A549 treated with dexamethasone at 1 μM for 4 hours (cell line): ENCODE measurements at places on chromosomes 2 and 18. TPM values are rescaled to one million over a fixed set of nuclear protein-coding genes. Genes with fewer than 3 reads are reported as not detected.

The MYOM1 gene
- 0.07 to 0.30 TPM (median 0.25 TPM) in 5 replicates for total RNA-seq

The SPHKAP gene
- 0.01 TPM in 1 of 5 replicates, not detected in the others for total RNA-seq

The NOL4 gene
- total RNA-seq = not detected in 5 replicates

The ATP6V1C2 gene
- 0.11 to 0.37 TPM (median 0.14 TPM) in 5 replicates for total RNA-seq

The DSC2 gene
- 0.64 to 1.1 TPM (median 1.0 TPM) in 5 replicates for total RNA-seq

The RAPH1 gene
- total RNA-seq = 6.3 to 10.3 TPM (median 8.7 TPM) in 5 replicates

The TMEM200C gene
- total RNA-seq = not detected in 5 replicates

The HOXD11 gene
- total RNA-seq = 5.1 to 6.3 TPM (median 5.8 TPM) in 5 replicates

The C2orf74 gene
- total RNA-seq = 16.0 to 19.7 TPM (median 16.3 TPM) in 5 replicates

The IL1F10 gene
- not detected in 5 replicates for total RNA-seq

The SERPINB13 gene
- total RNA-seq = not detected in 5 replicates

The DNAJC5G gene
- total RNA-seq = not detected in 5 replicates

The SMC6 gene
- 24.8 to 37.4 TPM (median 31.1 TPM) in 5 replicates for total RNA-seq

The DOK1 gene
- total RNA-seq = 3.5 to 5.2 TPM (median 4.4 TPM) in 5 replicates

The GPBAR1 gene
- 0.17 to 0.59 TPM (median 0.49 TPM) in 5 replicates for total RNA-seq

The ETAA1 gene
- 8.5 to 10.4 TPM (median 10.0 TPM) in 5 replicates for total RNA-seq

The GNLY gene
- total RNA-seq = 0.21 to 0.44 TPM (median 0.30 TPM) in 5 replicates

The EFEMP1 gene
- total RNA-seq = 31.3 to 48.7 TPM (median 48.1 TPM) in 5 replicates

The GREB1L gene
- total RNA-seq = 3.5 to 7.5 TPM (median 5.3 TPM) in 5 replicates

The BMPR2 gene
- total RNA-seq = 11.0 to 19.3 TPM (median 17.8 TPM) in 5 replicates

The SERTAD2 gene
- 8.2 to 11.7 TPM (median 10.5 TPM) in 5 replicates for total RNA-seq
